ENCODE measurements at places on chromosomes 13 and 19.

GRCh38 chr19:1482361-1483130, 3.5 kb upstream of the C19orf25 start:
- DNase-seq, result no peak

GRCh38 chr19:42197375-42197817, 20.1 kb downstream of the DEDD2 start:
- DNase-seq, result no peak

DNA sequence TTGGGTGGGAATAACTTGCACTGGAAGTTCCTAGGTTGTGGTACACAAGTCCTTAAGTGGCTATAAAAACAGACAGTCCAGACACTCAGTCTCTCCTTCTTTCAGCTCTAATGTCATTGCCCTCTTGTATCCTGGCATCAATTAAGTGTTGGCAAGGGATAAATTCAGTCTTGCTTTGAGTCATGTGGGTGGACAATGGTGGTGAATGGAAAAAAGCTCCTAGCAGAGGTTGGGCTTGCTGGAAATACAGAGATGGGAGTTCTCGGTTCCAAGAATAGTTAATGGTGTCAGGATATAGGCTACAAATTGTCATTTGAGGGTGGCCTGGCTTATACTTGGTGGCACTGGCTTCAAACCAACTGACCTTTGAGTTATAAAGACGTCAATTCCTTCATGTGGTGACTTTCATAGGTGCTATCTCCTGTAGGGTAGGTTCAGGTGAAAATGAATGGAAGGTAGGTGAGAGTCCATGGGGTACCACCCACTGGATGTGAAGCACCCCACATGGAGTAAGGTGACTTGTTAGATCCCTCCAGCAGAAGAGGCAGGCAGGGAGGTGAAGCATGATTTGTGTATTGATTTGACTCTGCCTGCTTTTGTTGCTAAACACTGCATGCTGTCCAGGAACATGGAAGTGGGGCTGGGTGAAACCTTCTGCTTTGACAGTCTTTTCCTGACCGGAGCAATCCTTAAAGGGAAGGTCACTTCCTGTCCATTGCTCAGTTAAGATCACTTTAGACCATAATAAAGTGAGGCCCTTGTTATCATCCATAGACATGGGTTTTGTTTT, 102.0 kb downstream of the LACC1 start:
- DNase-seq, result no peak

GRCh38 chr19:1551068-1552040, 16.8 kb downstream of the MEX3D start:
- DNase-seq, result no peak
